ENCODE measurements at places on chromosomes 2 and 18.

DNA sequence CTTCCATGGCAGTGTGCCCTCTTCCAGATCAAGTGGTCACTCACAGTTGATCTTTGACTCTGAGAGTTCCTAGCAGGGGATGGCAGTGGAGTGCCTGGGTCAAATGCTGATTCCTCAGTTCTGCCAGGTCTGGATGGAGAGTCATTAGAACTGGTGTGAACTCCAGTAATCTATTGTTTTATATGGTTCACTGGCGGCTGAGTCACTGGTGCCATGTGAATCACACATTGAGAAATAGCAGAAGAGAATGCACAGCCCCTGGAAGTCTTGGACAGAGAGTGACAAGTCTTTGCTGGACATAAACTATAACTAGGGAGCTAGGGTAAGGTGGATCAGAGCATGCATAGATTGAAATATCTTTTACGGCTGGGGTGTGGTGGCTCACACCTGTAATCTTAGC lies 86.9 kb downstream of the EIF2AK3 start:
- DNase-seq: no peak

DNA sequence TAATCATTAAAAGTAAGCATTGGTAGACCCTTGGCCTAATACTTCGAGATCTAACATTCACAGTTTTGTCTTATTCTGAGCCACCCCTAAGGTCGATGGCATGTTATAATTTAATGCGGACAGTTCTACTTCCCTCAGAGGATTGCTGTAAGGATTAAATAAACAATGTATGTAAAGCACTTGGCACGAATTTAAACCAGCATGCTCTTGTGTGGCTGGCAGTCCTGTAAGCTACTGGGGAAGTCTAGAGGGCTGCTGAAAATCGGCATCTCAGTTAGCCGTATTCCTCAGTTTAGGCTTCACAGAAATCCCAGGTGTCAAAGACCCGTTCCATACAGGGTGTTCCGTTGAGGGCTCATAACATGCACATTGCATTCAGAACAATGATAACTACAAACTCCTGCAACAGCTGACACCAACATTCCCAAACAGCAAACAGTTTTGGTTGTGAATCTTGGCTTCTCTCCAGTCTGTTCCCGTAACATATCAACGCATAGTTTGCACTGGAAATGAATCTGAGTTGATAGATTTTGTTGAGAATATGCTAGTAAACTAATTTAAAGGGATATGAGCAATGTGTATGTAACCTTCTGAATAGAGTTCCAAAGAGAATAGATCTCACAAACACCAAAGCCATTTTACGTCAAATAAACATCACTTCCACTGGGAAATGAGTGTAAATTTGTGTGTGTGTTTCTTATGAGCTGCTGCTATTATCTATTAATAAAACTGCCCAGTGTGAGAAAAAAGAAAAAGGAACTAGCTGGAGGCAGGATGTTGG lies 52.2 kb upstream of the ACKR3 start:
- DNase-seq: no peak

DNA sequence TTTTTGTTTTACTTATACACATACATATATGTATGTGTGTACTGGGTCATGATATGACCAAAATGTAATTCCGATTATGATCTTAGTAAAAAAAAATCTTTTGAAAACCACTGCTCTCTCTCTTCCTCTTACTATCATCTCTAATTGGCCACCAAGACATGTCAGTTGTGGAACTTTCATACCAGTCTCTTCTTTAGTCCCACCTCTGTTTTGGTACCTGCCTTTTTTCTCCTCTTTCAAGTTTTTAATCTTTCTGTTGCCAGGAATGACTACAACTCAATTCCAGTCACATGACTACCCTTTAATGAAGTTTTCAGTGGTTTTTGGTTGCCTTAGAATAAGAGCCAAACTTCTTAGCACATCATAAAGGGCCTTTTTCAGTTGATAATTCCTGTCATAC lies 17.1 kb downstream of the RBM44 start:
- no peak for DNase-seq

DNA sequence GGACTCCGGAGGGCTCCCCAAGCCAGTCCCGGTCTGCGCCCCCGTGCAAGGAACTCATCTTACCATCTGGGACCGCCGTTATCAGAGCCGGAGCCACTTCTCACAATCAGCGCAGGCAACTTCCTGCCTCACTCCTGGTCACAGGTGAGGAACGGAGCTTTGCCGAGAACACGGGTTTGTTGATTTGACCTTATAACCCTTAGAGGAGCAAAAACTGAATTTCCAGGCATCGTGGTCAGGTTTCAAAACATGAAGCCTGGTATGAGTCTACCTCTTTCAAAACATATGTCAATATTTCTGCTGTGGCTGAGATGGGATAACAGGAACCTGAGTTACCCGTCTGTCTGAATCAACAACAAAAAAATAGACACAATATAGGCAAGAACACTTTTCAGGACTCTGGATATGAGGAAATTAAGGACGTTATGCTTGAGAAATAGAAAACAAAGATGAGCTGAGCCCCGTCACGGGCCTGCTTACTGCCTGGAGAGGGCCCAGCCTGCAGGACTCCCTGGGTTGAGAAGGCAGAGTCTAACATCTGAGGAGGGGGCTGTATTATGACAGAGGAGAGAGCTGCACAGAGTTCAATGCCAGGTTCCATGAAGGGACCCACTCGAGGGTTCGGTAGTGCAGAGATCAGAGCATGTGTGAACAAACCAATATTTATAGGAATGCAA lies 148.7 kb downstream of the NDUFA10 start:
- DNase-seq: no peak

- no peak for DNase-seq
Observed at GRCh38 chr18:35158728-35159450, 81.9 kb upstream of the ZNF397 start.

GRCh38 chr2:177612659-177613058 lies 220.1 kb downstream of the AGPS start:
- no peak for DNase-seq

GRCh38 chr2:221455214-221455613 lies 116.9 kb downstream of the EPHA4 start:
- DNase-seq: no peak
